ENCODE measurements at places on chromosomes 2 and 18.

DNA sequence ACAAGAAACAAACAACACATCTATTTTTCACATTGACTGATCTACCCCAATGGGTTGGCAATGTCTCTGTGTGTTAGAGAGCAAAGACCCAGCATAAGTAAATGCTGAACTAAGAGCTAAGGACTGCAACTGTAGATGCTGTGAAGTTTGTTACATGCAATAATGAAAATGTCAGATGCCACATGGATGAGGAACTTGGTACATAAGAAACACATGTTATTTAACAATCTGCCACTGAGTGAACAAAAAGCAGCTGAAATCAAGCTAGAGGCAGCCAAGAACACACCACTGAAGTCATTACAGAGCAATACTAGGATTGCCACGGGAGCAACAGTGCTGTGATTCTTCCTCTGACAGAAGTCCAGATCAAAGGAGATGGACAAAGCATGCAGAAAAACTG is 389.4 kb downstream of the CDH2 start:
- no peak for DNase-seq

DNA sequence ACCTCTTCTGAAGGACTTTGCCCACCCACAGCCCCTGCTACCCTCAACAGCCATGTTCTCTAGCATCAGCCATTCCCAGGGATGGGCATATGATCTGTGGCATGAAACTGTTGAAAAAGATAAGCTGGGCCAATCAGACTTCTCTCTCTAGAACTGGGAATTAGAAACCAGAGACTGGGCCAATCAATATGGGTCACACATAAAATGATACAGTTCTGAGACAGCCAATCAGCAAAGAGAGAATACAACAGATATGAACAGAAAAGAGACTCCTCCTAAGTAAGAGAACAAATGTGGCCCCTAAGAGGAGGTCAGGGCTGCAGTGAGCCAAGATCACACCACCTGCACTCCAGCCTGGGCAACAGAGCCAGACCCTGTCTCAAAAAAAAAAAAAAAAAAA is 2.1 kb downstream of the KIDINS220 start:
- no peak for DNase-seq

DNA sequence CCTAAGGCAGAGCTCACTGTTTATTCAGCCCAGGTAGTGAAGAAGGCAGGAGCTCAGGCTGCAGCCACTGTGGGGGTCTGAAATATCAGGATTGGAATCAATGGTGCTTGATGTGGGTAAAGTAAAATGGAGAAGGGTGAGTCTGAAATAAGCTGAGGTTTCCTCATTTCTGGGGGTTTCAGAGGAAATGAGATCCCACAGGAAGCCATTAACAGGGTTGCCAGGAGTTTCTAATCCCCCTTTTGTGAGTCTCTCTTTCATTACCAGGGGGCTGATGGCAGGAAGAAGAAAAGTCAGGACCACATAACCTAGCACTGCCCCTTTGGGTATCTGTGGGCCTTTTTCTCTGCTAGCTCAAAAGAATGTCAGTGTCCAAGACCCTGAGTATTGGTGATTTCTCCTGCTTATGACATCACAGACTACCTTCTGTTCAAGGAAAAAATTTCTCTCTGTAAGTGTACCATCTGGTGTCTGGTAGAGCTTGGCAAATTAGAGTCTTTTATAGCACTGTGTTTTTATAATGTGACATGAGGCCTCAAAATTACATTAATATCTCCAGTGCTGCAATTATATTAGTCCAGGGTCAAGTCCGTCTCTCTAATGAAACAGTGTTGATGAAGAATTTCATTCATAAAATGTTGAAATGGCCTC is 56.0 kb downstream of the LBH start:
- DNase-seq, result no peak

- DNase-seq, result no peak
Measured at GRCh38 chr18:57542126-57542525, 44.4 kb downstream of the FECH start.

- DNase-seq, result no peak
Measured at GRCh38 chr18:59265246-59265973, 7.8 kb downstream of the RAX start.

DNA sequence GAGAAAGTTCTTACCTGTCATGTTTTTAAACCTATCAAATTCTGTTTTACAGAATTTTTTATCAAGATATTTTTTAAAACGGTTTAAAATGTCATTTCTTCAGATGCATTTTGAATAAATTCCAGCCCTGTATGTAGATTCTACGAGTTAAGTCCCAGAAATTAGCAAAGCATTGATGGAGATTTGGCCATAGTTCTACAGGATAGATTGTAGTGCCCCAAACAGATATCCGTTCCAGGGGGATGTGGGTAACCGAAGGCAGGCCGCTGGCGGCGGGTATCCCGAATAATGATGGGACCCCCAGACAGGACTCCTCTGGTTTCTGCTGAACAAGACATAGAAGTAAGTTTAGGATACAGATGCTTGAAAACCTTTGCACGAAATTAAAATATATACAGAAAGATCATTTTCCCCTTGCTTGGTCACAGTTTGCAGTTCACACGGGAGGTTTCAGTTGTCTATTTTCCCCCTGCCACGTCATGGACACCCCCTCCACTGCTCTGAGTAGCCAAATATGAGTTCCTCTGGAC is 755 bp downstream of the NOL4 start:
- DNase-seq, result no peak

DNA sequence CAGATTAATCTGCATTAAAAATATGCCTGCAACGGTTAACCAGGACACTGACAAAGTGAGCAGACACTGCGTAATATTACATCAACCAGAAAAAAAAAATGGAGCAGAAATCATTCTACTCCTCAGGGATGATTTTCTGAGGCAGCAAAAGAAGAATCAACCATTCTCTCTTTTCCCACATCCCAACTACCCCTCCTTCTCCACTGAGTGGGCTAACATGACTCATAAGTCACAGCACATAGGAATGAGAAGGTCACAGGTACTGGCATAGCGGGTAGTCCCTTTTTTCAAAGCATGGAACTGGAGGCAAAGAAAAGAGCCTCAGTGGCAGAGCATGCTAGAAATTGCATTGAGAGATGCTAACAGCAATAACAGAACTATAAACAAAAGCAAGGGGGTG is 54.3 kb upstream of the TSPYL6 start:
- no peak for DNase-seq

DNA sequence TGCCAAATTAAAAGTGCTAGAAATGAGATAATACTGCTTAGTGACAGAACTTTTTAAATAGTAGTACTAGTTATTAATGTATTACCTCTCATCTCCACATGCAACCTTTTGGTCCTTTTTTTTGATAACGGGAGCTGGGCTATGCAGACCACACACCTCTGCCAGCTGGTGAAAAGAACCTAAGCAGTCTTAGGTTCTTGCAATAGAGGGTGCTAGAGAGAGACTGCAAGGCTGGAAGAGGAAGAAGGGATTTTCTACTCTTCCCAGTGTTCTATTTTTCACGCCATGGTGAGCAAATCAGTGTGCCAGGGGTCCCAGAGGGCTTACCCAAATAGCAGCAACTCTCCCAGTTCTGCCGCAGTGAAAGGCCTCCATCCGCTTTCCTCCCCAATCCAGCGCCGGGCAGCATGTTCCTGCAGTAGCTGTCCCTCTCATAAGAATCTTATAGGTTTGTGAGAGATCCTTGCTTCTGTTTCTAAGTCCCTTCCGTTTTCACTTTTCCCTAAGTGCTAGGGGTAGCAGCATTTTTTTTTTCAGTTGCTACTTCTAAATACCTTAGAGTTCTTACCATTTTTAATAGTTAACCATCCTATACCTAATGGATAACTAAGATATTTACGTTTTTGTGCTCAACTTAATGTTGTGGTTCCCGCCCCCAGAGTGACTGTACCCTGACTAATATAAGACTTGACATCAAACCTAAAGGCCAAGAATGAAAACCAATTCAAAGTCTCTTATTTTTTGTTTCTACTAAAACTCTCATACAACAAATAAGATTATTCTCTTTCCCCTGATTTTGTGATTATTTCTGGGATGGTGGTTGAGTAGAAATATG is 69.4 kb upstream of the UBE2E3 start:
- no peak for DNase-seq

- no peak for DNase-seq
Measured at GRCh38 chr2:210859314-210859713, 302.9 kb downstream of the CPS1 start.

GRCh38 chr2:235314371-235314930 is 179.4 kb upstream of the AGAP1 start:
- DNase-seq, result no peak

- DNase-seq, result no peak
Measured at GRCh38 chr2:55165626-55166025, 66.5 kb downstream of the CLHC1 start.

GRCh38 chr2:140988597-140988996 is 1142.2 kb downstream of the LRP1B start:
- DNase-seq, result no peak

DNA sequence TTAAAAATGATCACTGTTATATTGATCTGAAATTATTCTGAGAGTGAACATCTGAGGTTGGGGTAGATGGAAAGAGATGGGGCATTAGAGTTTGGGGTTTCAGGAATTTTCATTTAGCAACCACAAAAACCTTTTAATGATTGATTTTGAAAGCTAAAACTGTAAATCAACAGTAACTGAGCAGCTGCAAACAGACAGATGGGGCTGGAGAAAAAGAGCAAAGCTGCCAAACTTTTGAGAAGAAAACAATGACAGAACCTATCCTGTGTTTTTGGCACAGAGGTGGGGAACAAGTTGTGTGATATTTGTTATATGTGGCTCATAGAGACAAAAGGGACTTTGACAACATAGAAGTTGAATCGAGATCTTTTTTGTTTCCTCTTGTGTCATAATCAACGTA is 415.8 kb upstream of the DSEL start:
- DNase-seq, result no peak

DNA sequence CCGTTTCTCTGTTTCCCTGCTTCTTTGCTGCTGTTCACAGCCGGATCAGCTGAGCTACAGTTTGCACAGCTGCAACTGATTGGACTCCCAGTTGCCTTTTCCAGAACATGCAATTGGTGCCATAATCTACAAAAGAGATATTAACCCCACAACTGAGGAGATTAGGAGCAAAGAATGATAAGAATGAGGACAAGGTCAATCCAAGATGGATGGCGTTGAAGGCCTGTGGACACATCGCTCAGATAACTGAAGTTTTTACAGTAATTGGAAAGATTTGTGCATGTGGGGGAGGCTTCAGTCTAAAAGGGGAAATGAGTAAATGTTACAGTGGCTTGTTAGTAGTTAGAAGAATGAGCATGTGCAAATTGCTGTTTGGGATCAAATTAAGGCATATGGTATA is 263.2 kb downstream of the TGIF1 start:
- DNase-seq, result no peak

DNA sequence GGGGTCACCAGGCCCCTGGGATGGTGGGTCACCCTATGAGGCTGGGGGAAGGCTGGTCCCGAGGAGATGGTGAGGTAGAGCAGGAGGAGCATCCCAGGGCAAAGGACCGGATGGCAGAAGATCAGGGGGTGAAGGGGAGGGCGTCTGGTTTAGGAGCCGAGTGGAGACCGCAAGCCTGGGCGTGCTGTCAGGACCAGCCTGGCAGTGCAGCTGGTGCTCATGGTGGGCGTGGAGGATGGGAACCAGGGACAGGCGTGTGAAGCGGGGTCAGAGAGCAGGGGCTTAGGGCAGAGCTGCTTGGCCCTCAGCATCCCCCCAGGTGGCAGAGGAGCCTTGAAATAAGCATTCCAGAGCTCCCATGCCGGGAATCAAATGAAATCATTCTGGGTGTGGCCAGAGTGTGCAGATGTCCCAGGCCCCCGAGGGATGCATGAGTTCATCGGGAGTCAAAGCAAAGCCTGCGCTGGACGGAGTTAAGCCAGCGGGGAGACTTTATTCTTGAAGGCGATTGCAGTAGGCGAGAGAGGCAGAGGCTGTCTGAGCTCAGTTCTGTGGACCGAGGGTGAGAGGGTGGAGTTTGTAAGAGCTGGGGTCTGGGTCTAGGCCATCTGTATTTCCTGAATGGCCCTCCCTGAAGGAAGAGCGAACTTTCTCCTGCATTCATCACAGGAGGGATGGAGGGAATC is 33.1 kb upstream of the MBP start:
- DNase-seq, result no peak

DNA sequence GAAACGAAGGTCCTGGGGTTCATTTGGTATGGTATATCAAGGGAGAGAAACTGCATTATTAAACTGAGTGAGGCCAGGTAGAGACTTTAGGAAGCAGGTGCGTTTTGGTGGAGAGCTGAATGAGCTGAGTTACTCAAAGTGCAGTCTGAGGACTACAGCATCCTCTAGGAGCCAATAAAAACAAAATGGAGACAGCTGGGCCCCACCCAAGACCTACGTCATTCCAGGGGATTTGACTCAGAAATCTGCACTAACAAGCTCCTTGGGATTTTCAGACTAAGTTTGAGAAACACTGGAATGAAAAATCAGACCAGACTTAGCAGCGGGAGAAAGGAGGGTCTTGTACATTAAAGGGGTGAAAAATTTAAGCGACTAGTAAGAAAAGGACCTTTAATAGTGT is 131.5 kb downstream of the UXS1 start:
- no peak for DNase-seq

DNA sequence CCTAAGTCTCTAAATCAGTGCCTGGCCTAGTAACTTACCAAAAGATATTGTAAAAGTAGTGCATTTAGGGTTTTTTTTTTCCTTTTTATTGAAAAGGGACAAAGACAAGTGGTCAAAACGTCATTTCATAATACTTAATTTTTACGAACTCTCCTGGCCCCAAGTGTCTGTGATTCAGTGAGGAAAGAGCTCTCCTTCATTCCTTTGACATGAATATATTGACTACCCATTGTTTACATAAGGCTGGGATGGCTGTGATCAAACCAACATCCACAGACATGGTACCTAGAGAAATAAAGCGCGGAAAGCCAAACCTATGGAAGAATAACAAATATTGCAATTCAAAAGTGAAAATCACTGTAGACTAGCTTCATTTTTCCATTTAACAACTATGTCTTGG is 198.4 kb downstream of the BABAM2 start:
- no peak for DNase-seq

GRCh38 chr2:126658905-126659561 is 3.1 kb downstream of the GYPC start:
- DNase-seq, result peak; percentile 71

- no peak for DNase-seq
Measured at GRCh38 chr2:88673363-88673762, 18.1 kb upstream of the RPIA start.

DNA sequence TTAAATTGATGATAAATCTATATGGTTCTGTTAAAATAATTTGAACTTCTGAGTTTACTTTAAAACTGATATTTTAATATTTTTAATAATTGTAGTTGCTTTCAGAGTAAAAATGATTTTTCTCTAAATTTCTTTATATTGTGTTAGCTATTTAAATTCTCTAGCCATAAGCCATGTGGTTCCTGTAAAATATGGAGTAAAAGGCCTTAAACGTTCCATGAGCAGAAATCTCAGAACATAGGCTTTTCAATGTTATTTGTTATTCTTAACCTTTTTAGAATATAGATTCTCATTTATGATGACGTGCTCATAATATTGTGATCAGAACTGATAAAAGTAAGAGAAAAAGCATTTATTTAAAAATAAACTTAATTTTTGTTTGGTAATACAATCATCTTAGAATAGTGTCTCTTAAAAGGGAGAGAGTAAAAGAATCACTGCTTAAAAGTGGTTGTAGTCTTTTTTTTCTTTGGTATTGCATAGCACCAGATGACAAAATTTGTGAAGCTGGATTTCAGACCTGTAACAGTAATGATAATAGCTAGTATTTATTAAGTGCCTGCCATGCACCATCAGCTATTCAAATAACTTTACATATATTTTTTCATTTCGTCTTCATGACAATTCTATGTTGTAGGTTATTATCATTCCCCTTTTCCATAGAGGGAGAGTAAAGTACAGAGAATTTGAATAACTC is 2.7 kb downstream of the BMPR2 start:
- DNase-seq, result no peak

GRCh38 chr2:186709529-186710450 is 15.9 kb downstream of the FAM171B start:
- DNase-seq, result no peak

Measured in CD8-positive, alpha-beta T cell (primary cell).